Activated naive CD4-positive, alpha-beta T cell treated with anti-CD3 and anti-CD28 coated beads, Interleukin-2, amount 50 U/mL, for 16 hours (primary cell): ENCODE measurements at places on chromosomes 12 and 14.

GRCh38 chr12:57489157-57489641 lies 1.3 kb downstream of the MARS1 start:
- no peak for DNase-seq

GRCh38 chr14:93132472-93133065 lies 16.8 kb upstream of the ITPK1 start:
- DNase-seq: no peak

DNA sequence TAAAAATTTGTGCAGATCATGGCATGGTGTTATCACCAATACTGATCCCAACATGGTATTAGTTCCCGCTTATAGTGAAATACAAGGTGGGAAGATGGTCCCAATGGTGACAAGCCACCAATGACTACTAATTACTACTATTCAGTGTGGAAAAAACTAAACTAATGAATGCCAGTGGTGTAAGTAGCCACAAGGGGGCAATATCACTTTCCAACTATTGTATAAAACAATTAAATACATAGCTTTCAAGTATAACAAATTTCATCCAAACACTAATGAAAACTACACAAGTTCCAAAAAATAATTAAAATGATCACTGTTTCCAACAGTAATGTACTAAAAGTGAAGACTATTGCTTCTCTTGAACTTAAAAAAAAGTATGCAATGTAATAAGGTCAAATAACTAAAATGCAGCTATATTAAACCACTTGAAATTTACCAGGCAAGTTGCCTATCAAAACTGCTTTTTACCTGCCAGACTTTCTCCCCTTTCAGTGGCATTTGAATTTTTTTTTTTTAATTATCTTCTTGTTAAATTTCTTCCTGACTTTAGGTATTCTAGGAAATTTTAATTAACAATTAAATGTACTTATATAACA lies 58.0 kb downstream of the PAPLN start:
- no peak for DNase-seq

DNA sequence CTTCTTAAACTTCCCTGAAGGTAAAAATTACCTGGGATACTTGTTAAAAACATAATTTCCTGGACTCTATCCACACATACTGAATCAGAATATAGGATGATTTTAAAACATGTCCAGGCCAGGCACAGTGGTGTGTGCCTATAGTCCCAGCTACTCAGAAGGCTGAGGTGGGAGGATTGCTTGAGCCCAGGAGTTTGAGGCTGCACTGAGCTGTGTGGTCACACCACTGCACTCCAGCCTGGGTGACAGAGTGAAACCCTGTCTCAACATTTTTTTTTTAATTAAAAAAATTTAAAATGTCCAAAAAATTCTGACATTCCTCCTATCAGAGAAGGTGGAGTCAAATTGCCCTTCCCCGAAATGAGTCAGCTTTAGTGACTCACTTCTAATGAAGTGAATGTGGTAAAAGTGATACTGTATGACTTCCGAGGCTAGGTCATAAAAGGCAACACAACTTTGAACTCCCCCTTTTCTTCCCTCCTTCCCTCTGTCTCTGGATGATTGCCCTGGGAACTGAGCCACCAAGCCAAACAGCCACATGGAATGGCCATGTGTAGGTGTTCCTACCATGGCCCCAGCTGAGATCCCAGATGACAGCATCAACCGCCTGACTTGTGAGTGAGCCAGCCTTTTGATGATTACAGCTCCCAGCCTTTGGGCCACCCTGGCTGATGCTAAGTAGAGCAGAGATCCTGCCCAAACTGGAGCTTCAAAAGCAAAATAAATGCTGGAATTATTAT lies 36.3 kb downstream of the LIMA1 start:
- no peak for DNase-seq

DNA sequence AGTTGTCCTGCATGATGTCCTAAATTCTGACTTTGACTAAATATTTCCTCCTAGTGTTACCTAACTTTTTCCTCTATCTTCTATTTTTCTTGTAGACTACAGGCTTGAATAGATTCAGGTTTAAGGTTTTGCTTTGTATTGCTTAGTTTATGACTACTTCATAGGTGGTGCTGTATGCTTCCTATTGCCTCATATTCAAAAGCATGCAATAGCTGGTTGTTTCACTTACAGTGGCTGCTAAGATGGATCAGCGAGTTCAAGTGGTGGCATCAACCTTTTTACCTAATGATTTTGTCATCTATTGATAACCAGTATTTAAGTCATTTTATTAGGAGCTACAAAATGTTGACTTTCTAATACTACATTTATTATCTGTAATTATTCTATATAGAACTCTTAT lies 36.3 kb upstream of the BICD1 start:
- DNase-seq: no peak

DNA sequence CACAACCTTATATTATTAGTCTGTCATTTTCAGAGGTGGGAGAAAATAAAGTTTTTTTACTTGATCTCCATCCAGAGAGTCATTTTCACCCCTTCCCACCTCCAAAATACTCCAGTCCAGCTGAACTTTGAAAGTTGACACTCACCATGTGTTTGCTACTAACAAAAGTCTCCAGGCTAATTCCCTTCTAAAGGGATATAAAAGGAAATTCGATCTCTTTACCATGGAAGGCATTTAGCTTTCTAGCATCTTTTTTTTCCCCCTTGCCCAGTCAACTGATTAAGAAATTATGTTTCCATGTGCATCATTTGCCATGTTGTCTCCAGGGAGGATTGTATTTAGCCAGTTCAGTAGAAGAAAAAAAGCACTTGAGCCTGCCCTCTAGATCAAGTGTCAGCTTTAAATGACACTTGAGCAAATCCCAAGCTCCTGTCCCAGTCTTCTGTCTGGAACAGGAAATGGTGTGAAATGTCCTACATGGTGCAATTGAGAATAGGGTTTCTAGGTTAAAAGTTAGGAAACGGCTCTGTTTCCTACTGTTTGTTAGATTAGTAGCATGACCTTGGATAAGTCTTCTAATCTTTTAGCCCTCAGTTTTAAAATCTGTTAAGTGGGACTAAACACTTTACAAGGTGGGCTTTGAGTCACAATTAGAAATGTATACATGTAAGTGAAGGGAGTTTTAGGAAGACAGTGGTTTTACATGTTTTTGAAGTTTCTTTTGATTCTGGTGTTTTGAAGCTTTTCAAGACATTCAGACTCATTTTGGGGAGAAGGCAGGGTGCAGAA lies 67.2 kb downstream of the GNS start:
- no peak for DNase-seq

- no peak for DNase-seq
These were observed 2.5 kb downstream of the AHNAK2 start for GRCh38 chr14:104975481-104976197.

GRCh38 chr12:94033101-94033500 lies 115.3 kb upstream of the PLXNC1 start:
- no peak for DNase-seq

- DNase-seq: no peak
These were observed 137.6 kb upstream of the MAX start for GRCh38 chr14:65239938-65240296.

GRCh38 chr14:59354666-59355065 lies 110.5 kb downstream of the GPR135 start:
- DNase-seq: no peak

- DNase-seq: no peak
These were observed 10.6 kb upstream of the ART4 start for GRCh38 chr12:14853961-14854360.

DNA sequence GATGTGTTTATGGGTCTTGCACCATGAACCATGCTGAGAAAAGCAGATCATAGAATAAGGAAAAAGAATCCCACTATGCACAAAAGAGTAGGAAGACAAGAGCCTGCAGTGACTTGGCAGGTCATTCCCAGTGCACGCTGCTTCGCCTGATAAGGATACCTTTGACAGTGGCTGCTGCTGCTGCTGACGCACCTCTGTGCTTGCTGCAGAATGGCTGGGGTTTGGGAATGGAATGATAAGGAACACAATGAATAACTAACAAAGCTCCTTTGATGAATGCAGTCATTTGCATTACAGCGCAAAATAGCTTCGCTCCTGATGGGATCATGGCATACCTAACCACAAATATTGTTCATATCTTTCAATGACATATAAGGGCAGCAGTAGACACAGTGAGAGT lies 278.7 kb downstream of the PDZRN4 start:
- DNase-seq: no peak

DNA sequence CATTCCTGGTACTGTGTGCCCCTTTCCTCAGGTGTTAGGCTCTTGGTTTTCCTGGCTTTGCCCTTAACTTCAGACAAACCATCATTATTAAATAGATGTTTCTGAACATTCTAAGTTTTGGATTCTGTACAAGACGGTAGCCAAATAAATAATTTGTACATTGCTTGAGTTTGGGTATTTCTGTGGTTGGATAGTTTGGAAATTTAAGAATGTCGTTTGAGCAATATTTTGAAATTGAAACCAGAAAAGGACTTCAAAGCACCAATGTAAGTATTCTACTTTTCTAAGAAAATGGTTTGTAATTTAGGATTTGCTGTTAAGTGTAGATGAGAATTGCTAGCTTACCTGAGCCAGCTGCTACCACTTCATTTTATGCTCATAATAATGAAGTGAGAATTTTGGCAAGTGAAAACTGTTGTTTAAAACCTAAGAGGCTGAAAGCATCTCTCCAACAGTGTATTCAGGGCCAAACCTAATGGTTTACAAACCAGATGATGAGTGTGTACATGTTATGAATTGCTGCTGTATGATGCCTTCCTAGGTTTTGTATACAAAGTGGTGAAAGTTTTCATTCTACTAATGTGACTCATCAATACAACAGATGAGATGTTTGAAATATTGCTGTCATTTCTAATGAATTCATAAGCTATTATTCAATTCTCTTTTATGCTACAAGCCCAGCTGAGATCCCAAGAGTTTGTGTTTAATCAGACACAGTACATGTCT lies 181.5 kb upstream of the PRKD1 start:
- no peak for DNase-seq
